ENCODE measurements at places on chromosomes 3 and 15.

DNA sequence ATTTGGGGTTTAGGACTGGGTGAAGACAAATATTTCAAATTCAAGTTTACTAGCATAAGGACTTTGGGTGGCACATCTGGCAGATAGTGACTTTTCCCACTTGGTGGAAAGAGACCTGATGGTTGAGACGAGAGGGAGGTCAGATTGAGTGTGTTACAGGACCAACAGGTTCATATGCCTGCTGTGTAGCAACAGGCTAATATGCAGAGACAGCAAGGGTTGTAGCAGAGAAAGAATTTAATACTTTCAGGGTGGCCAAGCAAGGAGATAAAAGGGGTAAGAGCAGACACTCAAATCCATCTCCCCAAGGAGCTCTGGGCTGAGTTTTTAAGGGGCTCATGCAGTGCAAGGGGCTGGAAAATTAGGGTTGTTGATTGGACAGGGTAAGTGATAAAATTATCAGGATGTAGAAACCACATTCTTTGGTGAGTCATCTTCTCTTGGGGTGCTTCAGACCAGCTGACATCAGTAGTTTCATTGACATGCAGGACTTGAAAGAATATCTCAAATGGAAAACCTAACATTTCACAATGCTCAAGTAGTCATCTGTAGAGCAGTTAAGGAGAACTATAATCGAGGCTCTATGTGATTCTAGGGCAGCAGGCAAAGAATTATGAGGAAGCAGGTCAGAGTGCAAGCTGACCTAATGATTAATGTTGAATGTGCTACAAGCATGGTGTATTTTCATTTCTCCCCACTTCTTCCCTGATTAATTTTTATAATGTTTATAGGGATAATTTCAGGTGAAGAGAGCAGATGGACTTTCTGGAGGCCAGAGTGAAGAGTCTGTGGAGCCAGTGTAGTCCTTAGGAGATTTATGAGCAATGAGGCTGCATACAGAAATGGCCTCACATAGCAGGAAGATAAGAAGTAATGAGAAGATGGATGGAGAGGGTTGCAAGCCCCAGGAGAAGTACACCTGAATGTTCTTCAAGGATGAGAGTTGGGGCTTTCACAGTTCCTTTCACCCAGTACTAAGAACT is 13.7 kb downstream of the FOXB1 start:
- no peak for DNase-seq

DNA sequence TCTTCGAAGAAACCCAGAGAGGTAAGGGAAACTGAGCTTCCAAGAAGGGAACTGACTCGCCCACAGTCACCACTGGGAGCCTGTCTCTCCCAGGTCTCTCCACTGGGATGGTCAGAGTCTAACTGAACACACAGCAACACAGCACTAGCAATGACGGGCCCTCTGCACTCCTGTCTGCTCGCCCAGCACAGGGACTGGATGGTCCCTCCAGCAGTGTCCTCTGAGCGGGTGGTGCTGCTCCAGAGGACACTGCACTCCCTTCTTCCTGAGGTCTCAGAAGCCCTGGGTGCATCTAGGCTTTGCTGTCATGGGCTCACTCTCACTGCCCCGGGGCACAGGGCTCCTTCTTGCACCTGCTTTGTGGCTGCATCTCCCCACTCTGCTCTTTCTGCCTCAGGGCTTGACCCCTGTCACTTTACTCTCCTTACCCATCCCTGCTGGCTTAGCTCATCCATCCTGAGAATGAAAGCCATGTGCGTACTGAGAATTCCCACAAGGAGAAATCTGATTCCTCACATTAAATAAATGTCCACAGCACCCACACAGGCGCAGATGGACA is 356.6 kb downstream of the GABRG3 start:
- DNase-seq, result no peak

GRCh38 chr15:100703032-100703578 is 100.7 kb downstream of the ASB7 start:
- peak; percentile 62 for DNase-seq

- no peak for DNase-seq
Measured at GRCh38 chr3:145219355-145220235, 941.4 kb downstream of the PLOD2 start.

DNA sequence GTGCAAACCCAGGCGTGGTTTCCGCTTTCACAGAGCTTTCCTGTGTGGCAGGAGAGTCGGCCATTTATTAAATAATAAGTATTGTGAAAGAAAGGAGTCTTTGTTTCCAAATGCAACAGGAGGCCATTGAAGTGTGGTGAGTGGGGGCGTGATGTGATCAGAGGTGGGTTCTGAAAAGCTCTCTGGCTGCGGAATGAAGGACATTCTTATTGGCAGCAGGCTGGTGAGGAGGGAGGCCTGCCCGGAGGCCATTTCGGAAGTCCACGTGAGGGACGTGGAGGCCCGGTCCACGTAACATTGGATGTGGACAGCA is 11.1 kb downstream of the ARNT2 start:
- no peak for DNase-seq

DNA sequence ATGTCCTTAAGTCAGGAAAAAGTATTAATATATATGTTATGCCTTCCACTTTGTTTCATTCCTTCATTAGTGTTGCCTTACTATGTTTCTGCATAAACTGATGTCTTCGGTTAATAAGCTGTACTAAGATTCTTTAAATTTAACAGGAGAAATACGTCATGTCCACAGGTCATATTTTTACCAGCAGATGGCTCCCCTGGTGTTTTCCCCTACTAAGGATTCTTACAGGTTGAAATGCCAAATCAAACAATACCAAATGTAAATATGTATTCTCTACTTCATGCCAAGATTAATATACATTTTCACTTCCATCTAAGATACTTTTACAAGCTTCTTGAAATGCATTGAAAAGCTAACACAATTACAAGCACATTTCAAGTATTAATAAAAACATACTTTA is 1602.1 kb downstream of the SI start:
- DNase-seq, result no peak

- no peak for DNase-seq
Measured at GRCh38 chr3:15066467-15066866, 1.4 kb upstream of the MRPS25 start.

DNA sequence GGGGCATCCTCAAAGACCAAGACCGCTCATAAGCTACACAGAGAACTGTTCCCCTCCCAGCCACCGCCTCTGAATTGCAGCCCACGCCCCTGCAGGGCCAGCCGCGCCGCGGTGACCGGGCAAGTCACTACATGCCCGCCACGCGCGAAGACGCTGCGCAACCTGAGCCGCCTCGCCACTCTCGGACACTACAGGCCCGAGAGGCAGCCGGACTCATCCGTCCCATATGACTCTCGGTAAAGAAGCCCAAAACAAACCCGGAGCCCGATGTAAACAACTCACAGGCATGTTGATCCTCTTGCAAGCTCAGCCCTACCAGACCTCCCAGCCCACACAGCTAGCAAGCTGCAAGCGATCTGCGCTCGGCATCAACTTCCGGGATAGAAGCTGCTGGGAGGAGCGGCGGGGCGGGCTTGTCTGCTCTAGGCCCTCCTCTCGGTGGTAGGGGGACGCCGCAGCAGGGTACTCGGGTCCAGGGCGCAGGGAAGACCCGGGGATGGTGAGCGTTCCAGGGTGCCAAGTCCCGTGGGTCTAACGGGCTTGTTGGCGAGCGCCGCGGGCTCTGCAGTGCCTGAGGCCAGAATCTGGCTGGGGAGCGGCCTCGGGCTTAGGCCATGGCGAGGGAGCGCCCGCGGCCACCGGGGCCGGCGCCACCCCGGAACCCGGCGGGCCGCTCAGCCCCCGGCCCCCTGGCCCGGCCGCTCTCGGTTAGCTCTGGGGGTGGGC is at the start of gene RPS27L:
RPS27L (minus strand) TSS at position 360 of the 726 bp plus-strand sequence; CDS start at position 288, 72 bp downstream.
- peak; percentile 90 for DNase-seq

- DNase-seq, result no peak
Measured at GRCh38 chr3:14077310-14077709, 47.4 kb downstream of the CHCHD4 start.

- DNase-seq, result no peak
Measured at GRCh38 chr3:148077318-148077923, 620.3 kb upstream of the AGTR1 start.

DNA sequence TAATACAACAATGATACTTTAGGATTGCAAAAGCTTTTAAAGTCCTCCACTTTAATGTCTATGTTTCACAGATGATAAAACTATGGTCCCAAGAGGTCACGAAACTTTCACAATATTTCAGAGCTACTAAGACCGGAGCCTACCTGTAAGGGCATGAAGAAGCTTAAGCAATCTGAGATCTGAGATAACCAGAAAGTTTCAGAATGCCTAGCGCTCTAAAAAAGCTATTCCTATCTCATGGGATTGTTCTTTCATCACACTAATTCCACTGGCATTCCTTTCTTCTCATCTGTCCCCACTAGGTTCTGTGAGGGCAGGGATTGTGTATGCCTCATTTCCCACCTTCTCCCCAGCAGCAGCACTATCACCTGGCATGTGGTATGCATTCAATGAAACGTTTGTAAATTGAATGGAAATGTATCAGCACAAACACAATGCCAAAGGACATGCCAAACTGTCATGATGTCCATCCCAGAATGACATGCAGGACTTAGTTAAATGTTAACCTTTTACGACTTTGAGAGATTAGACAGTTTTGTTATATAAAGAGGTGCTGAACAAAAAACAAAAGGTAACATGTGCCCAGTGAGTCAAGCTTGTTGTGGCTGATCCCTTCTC is 104.7 kb upstream of the NR2F2 start:
- no peak for DNase-seq

GRCh38 chr15:66308531-66308930 is 15.2 kb downstream of the DIS3L start:
- DNase-seq, result no peak

DNA sequence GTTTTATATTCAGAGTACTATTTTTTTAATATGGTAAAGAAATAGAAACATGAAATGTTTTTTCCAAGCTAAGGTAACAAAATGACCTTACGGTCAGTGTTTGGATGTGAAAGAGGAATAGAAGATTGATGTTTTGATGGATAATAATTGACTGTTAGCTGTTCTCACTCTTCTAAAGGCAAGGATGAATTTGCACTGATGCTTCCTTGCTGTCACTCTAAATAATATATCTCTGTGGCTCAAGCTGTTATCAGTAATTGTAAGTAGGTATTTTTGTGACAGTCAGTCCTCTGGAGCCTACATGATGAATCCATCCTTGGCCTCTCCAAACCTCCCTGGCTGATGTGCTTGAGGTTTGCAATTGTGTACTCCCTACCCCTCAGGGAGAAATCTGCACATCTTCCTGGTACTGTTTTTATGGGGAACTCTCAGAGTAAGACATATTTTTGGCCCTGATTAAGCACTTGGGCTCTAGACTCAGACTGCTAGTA is 283.7 kb downstream of the NLGN1 start:
- no peak for DNase-seq

- no peak for DNase-seq
Measured at GRCh38 chr3:115671761-115672455, 48.6 kb downstream of the GAP43 start.

DNA sequence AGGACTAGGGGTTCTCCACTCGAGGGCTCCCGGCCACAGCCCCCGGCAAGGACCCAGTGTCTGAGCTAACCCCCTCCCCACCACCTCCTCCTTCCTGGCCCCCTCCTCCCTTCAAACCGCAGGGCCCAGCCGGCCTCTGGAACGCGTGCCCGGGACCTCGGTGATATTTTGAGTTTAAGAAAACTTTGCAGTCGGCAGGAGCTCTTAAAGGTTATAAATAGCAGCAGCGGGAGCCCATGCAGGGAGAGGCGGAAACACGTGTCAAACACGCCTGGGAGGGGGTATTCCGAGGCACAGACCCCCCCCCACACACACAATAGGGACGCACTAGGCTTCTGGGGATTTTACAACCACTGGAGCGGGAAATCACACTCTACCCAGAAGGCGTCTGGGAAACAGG is 3.1 kb upstream of the PTH1R start:
- DNase-seq, result no peak

DNA sequence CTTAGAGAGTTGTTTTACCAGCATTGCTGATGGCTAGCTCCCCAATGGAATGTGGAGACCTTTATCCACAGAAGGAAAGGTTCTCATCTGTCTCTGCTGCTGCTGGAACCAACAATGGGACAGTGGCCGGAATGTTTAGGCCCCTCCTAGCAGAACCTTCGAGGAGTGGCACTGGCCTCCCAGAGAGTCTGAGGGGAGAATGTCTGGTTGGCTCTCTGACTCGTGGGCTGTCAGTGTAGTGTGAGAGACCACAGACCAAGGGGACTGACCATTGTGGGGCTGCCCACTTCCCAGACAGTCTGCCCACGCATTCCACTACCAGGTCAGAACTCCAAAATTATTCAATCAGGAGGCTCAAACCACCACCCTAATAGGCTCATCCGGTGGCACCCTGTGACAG is 5.1 kb downstream of the RASL12 start:
- DNase-seq, result no peak

DNA sequence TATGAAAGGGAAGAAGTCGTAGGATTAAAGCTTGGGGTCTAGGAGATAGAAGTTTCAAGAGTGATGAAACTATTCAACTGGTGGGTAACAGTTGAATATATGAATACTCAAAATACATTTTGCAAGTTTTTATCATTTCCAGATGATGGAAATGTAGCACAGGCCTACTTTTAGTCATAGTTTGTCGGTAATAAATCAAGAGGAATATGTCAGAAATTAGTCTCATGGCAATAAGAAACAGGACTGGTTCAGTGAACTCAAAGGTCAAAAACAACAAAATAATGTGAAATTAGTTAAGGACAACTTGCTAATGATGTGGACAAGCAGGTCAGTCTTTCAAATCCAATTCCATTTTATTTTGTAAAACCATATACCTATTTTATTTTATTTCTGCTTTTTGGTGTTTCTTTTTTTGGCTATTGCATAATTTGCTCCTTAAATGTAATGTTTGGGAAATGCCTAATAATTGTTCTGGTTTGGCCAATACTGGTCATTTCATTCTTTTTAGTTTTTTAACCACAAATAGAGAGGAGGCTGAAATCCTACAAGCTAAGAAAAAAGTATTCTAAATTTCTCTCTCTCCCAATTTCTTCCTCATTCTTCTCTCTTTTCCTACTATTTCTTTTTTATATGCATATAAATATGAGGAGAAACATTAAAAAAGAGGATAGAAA is 195.2 kb upstream of the ARHGEF26 start:
- DNase-seq, result no peak

DNA sequence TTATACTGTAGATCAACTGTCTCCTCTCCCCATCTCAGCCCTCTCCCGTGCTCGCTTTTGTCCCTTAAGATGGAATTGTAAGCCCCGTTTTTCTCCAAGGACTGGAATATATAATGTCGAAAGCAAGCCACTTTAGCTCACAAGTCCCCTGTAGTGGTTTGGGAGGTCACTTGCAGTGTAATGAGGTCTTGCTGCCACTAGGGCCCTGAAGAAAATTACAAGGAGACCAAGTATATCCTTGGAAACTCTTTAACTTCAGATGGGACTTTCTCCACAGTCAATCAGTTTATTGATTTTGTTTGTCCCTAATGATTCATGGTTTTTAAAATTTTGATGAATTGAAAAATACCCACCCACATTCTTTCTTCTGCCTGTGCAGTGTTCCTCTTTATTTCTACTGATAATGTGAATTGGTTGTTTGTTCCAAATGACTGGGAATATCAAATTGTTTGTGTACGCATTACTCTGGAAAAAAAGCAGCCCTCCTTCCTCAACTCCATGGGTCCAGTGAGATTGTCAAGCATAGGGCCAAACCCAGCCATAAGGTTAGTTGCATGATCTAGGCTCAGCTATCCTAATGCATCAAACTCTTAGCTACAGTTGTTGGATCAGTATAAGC is 294.8 kb downstream of the MCTP2 start:
- DNase-seq, result no peak

GRCh38 chr3:46112984-46113383 is 85.7 kb upstream of the XCR1 start:
- no peak for DNase-seq
